ENCODE measurements at places on chromosomes 5 and 9. TPM values are rescaled to one million over a fixed set of nuclear protein-coding genes. Genes with fewer than 3 reads are reported as not detected.

DNA sequence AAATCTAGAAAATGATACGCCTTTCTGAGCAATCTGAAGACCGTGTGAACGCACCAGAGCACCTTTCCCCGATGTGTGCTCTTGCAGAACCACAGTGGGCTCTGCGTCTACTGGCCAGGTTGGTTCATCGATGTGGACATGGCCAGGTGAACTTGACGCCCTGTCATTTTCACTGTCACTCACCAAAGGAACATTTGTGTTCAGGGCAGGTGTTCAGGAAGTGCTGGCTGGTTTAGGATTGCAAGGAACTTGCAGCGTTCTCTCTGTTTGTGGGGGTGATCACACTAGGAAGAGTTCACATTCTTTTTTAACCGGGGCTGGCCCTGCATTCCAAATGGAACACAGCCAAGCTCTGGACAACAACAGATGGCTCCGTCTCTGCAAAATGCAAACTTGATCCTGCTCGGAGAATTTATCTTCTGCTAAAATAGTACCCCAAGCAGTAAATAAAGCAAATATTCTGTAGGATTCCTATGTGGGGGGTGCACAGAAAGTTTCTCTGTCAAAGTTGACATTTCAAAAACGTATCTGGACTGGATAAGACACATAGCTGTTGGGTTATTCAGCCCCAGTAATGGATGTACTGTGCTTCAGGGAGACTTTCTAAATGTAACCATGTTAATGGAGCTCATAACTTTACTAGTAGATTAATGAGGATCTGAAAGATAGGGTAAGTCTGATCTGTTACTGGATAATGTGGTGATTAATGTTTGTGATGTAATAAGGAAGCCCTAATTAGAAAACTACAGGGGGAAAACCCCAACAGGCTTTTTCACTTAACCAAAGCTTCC lies 45.7 kb upstream of the FANCC start:
- no peaks in the 10 kb centered on the region for H3K4me1 ChIP-seq
- no peaks in the 10 kb centered on the region for H3K27me3 ChIP-seq
- DNase-seq, result no peak
- no peaks in the 10 kb centered on the region for H3K36me3 ChIP-seq

DNA sequence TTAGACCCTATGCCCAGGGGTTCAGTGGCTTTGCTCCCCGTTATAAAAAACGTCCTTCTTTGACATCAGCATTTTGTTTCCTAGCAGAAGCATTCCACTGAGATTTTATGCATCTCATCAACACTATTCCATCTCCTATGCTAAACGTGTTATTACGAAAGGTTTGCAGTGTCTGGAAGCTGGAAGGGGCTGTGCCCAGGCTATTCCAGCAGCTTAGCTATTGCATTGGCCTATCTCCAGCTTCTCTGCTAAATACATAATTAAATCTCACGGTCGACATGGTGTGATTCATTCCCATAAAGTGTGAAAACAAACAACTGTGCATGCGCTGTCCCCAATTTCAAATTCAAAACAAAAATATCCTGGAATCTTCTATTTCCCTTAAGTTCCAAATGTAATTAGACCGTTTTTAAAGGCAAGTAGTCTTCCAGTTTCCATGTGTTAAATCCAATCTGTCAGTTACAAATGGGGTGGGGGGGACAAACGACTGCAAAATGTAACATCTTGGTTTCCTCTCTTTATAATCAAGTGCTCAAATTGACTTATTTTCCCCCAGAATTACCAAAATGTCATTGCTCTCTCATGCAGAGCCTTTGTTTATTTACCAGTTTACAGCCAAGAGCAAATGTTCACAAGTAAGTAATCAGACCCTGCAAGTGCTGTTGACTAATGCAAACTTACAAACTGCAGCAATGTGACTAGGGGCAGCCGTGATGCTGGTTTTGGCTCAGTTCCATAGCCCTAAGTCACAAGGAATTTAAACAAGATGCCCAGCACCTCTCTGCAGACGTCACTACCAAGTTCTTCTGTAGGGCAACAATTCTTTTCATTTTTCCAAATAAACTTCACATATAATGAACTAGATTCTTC lies 212.3 kb upstream of the RORB start:
- no peaks in the 10 kb centered on the region for H3K27me3 ChIP-seq
- H3K36me3 ChIP-seq, result no peaks in the 10 kb centered on the region
- no peaks in the 10 kb centered on the region for H3K4me1 ChIP-seq
- H3K27ac ChIP-seq, result no peak overlapping the region

DNA sequence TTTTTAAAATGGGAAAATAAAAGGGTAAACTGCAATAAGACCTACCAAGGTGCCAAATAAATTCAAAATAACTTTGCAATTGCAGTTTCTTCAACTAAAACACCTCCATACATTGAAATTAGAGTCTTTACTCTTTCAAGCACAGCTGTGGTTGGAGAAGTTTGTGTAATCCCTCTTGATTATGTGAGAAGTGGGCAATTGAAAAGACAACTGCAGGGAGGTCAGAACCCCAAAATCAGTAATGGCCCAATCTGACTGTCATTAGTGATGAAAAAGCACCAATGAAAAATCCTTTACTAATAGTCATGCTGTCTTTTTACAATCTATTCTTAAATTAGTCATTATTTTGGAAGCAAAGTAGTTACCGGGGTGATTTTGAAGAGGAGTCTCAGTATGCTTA lies 116.7 kb upstream of the RGMB start:
- H3K4me3 ChIP-seq, result no peak overlapping the region
- H3K4me1 ChIP-seq, result no peaks in the 10 kb centered on the region
- no peaks in the 10 kb centered on the region for H3K36me3 ChIP-seq
- no peaks in the 10 kb centered on the region for H3K27me3 ChIP-seq

DNA sequence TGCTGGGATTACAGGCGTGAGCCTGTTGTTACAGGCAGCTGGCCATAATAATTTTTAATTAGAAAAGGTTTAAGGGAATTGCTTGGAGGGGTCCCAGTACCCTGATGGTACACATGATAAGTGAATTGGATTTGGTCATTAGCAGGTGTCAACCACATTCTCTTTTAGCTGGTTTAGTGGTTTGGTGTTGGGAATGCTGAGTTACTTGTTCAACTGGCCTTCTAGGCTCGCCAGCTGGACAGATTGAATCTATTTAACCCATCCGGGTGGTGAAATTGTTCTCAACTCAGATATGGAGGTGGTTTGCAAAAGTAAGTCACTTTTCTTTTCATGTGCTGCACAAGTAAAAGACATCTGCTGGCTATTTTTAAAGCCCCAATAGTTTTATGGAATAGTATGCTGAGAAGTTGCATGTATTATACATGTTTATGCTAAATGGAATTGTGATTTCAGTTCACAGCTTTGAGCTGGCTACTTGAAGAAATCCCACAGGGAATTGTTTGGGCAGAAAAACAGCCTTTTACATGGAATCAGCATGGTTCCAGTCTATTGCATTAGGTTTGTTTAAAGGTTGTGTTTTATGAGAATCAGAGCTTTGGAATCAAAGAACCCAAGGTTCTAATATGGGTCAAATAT lies 149.8 kb upstream of the SLC28A3 start:
- no peaks in the 10 kb centered on the region for H3K27me3 ChIP-seq
- no peak overlapping the region for H3K4me3 ChIP-seq
- no peaks in the 10 kb centered on the region for H3K36me3 ChIP-seq
- no peak for DNase-seq
- no peak overlapping the region for H3K27ac ChIP-seq

DNA sequence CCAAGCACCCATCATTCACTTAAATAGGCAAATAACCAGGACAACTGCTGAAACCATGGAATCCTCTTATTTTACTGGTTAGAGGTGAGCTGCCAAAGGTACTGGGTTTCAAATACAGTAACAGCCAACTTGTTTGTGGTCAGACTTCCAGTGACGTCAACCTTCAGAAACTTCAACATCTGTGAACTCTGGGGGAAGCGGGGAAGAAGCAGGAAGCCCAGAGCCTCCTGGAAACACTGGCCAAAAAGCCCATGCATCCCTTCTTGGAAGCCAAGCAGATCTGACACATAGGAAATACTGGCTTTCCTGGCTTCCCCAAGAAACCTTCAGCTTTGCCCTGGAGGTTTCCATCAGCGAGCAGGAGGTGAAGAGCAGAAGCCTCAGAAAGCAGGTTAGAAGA lies 4.9 kb upstream of the FRRS1L start:
- H3K27me3 ChIP-seq, result peaks cover 25% of the 10 kb centered on the region
- H3K4me1 ChIP-seq, result no peaks in the 10 kb centered on the region
- no peak for DNase-seq
- H3K36me3 ChIP-seq, result no peaks in the 10 kb centered on the region
- no peak overlapping the region for H3K27ac ChIP-seq

- H3K4me3 ChIP-seq, result no peak overlapping the region
- no peaks in the 10 kb centered on the region for H3K27me3 ChIP-seq
- no peak overlapping the region for H3K27ac ChIP-seq
- H3K36me3 ChIP-seq, result peaks cover 54% of the 10 kb centered on the region
Measured at GRCh38 chr5:146283344-146283761, 55.3 kb upstream of the POU4F3 start.

DNA sequence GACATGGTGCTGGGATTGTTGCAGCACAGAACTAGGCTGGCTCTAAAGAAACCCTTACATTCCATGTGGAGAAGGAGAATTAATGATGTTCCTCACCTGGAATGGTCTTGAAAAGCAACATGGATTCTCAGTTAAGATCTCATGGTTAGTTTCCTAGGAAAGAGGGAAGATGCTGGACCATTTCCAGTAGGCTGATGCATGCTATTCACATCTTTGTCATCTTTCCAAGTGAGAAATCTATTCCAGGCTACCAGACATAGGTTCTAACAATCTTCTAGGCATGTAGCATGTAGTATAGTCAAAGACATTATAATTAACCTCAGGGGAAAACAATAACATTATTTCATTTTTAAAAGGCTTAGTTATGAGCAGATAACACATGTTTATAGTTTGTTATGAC lies 44.3 kb downstream of the TMEM252 start:
- no peaks in the 10 kb centered on the region for H3K36me3 ChIP-seq
- no peaks in the 10 kb centered on the region for H3K4me1 ChIP-seq
- H3K27ac ChIP-seq, result no peak overlapping the region
- DNase-seq, result no peak

DNA sequence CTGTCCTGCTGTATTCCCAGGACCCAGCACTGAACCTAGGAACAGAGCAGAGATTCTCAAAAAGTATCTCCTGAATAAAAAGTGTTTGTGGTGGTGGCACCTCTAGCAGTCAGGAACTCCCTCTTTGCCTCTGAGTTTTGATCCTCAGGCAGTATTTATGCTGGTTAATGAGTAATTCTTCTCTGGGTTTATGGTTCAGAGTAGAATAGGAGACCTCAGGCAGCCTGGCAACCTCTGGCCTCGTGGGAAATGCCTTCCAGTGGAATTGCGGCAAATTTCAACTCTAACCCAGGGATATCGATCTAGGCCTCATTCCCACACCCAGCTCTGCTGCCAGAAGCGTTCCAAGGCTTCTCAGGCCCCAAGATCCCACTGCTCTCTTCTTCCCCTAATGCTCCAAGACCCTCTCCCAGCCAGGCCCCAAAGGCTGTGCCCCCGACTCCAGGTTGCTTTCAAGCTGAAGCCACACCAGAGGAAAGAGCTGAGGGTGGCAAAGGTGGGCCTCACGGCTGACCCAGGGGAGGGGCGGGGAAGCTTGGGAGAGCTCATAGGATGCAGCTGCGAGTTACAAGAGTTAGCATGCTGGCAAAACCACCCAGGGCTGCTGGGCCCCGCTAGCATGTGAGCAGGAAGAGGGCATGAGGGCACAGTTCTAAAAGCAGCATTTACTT lies 10.9 kb upstream of the HDHD3 start:
- H3K27ac ChIP-seq, result no peak overlapping the region
- DNase-seq, result no peak
- no peaks in the 10 kb centered on the region for H3K27me3 ChIP-seq

GRCh38 chr9:107755246-107755645 lies 265.7 kb upstream of the KLF4 start:
- H3K4me3 ChIP-seq, result no peak overlapping the region
- H3K27ac ChIP-seq, result no peak overlapping the region
- no peaks in the 10 kb centered on the region for H3K36me3 ChIP-seq
- no peaks in the 10 kb centered on the region for H3K4me1 ChIP-seq
- DNase-seq, result no peak

GRCh38 chr5:130912088-130912487 lies 253.0 kb downstream of the HINT1 start:
- H3K27ac ChIP-seq, result no peak overlapping the region
- H3K36me3 ChIP-seq, result no peaks in the 10 kb centered on the region
- no peaks in the 10 kb centered on the region for H3K27me3 ChIP-seq
- H3K4me3 ChIP-seq, result no peak overlapping the region
- DNase-seq, result no peak
- H3K4me1 ChIP-seq, result no peaks in the 10 kb centered on the region

GRCh38 chr5:180141068-180141660 lies 67.8 kb downstream of the RASGEF1C start:
- H3K4me1 ChIP-seq, result no peaks in the 10 kb centered on the region
- H3K4me3 ChIP-seq, result no peak overlapping the region
- H3K27me3 ChIP-seq, result no peaks in the 10 kb centered on the region
- DNase-seq, result no peak
- no peaks in the 10 kb centered on the region for H3K36me3 ChIP-seq
- H3K27ac ChIP-seq, result no peak overlapping the region

DNA sequence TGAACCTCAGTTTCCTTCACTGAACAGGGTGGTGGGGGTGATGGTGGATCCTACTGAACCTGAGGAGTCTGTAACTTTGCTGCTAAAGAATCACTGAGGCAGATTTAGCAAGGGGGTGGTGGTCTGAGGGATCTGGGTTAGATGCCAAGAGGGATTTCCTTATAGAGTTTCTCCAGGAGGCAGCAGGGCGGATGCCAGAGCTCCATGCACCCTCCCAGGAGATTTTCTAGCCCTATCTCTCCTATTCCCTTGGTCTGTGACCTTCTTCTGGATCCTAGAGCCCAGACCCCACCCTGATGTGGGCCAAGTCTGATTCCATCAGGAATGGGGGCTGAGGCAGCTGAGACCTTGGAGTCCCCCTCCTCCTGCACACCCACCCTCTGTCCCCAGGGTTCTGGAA lies 6.0 kb downstream of the PTGS1 start:
- H3K4me3 ChIP-seq, result no peak overlapping the region
- no peak overlapping the region for H3K27ac ChIP-seq
- no peaks in the 10 kb centered on the region for H3K36me3 ChIP-seq
- DNase-seq, result no peak
- H3K27me3 ChIP-seq, result peaks cover 8% of the 10 kb centered on the region

GRCh38 chr5:164578911-164579310 lies 1073.5 kb downstream of the MAT2B start:
- no peaks in the 10 kb centered on the region for H3K27me3 ChIP-seq
- no peaks in the 10 kb centered on the region for H3K4me1 ChIP-seq

COL27A1 gene
- total RNA-seq, result 0.87 TPM

EXD3 gene
- total RNA-seq, result 16.9 TPM

PDZD2 gene
- 1.8 TPM for total RNA-seq

MUSK gene
- not detected for total RNA-seq

INSL4 gene
- total RNA-seq, result not detected

ZNG1A gene
- total RNA-seq, result 22.4 TPM

ECM2 gene
- total RNA-seq, result not detected
